ENCODE measurements at places on chromosomes 2 and 18.

- DNase-seq = no peak
Measured at GRCh38 chr2:206378835-206379234, 64.5 kb upstream of the ADAM23 start.

DNA sequence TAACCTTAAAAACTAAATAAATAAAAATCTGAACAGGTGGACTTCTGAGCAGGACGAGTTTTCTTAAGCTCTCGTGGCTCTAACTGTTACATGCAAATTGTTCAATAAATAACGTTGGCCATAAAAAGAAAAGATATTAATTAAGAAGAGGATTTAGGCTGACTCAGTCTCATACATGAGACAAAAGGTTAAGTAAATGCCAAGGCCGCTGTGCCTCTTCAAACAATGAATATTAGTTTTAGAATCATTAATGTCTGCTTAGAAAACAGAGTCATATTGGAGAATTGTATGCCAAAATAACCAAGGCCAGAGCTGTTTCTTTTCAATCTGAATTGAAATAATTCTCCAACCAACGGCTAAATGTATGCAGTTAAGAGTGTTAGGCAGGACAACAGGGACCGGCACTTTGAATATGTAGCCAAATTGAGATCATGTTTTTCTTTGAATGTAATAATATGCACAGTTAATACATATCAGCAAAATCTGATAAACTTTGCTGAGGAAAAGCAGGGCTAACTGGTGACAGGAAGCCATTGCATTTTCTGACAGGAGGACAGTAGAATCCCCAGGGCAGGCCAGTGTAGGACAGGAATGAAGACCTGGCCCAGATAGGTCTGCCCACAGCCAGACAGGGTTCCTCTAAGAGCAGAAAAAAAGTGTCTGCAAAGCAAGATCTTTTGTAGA, 1041.4 kb upstream of the FANCL start:
- no peak for DNase-seq

DNA sequence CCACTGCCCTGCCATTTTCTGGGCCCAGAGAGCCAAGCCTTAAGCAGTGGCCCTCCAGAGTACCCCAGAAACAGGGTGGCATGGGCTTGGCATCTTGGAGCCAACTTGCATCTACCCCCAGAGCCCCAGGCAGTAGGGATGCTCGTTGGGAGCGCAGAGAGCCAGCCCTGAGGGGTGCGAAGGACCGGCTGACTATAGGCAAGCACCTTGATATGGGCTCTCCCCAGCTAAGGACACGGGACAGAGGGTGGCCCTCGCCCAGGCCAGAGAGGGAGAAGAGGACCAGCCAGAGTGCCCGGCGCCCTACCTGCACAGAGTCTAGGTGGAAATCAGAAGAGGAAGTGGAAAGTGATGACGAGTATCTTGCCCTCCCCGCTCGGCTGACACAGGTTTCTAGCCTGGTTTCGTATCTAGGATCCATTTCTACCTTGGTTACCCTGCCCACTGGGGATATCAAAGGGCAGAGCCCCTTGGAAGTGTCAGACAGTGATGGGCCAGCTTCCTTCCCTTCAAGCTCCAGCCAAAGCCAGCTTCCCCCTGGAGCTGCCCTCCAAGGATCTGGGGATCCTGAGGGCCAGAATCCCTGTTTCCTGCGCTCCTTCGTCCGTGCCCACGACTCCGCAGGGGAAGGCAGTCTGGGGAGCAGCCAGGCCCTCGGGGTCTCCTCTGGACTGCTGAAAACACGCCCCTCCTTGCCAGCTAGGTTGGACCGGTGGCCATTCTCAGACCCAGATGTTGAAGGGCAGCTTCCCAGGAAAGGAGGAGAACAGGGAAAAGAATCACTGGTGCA, 16.2 kb downstream of the CEP68 start:
- DNase-seq = no peak

- DNase-seq = peak; percentile 11
Measured at GRCh38 chr2:238320648-238321281, 447 bp downstream of the TRAF3IP1 start.

- DNase-seq = no peak
Measured at GRCh38 chr18:26840965-26841364, 24.5 kb downstream of the AQP4 start.

- no peak for DNase-seq
Measured at GRCh38 chr2:241869087-241869961, at the start of gene RTP5. TSS of gene RTP5 (plus strand) at chr2:241869729. CDS start at chr2:241869757, 28 bp downstream.

- DNase-seq = no peak
Measured at GRCh38 chr2:97728091-97728731, 14.8 kb downstream of the ZAP70 start.

Measured in fibroblast of skin of abdomen (primary cell).